ENCODE measurements at places on chromosomes 7 and 10.

GRCh38 chr10:45383682-45384330, 9.8 kb downstream of the ALOX5 start:
- DNase-seq = no peak

DNA sequence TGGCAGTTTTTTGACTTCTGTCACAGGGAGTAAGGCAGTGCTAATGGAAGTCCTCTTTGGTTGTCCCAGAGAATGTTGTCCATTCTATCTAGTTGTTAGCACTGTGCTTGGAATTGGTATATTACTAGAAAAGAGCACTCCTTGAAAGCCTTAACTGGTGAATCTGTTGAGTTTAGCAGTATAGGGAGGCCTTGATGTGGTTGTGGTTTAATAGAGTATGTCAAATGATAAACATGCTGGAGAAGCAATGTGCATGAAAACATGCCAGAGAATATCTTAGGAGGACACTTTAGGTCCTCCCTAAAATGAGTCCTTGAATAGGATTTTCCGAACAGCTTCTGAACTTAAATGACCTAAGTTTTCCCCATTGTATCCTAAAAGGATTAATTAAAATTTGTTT, 98.6 kb downstream of the BTRC start:
- DNase-seq = no peak

GRCh38 chr7:21198921-21199320, 229.0 kb upstream of the SP4 start:
- no peak for DNase-seq

DNA sequence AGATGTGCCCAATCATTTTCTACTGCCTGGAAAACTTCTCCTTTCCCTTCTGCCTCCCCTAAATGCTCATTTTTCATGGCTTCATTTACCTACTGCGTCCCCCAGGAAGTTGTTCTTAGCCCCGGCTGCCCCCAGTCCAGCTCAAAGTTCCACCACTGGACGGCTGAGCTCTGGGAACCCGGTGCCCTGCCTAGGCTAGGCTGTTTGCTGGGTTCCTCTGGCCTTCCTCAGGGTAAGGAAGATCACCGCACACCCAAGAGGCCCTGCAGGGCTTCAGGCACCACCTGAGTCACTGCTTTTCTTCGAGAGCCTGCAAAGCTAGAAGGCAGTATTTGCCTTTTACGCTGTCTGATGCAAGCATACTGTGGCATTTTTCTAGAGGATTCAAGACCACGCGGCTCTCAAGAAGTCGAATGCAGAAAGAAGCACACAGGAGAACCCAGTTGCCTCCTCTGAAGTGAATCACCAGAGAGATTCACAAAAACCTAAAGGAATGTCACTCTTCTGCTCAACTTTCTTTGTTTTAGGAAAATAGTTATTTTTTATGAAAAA, 46.7 kb upstream of the ZMIZ1 start:
- DNase-seq = no peak

- DNase-seq = no peak
Measured at GRCh38 chr7:148478551-148478950, 112.0 kb upstream of the C7orf33 start.

DNA sequence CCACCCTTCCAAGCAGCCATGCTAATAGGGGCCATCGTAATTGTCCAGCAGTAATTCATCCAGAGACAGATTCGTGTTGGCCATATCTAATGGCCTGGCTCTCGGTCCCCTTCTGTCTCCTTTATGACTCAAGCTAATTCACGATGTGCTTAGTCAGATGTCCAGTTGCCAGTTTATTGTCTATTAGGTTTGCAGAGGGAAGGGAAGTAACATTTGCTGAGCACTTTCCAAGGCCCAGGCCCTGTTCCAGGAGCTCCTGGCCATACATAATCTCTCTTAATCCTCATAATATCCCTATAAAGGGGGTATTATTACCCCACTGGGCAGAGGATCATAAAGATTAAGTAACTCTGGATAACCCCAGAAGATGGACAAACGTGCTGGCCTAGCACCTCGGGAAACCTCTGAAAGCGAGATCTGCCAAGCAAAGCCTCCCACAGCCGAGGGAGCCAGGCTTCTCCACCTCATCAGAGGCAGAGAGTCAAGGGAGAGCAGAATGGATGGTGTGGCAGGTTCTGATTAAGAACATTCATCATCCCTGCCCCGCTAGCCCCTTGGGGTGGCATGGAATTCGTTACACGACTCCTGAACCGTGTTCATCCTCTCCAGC, 153.7 kb downstream of the PLXNA4 start:
- no peak for DNase-seq
